ENCODE measurements at places on chromosomes 3 and 15. TPM values are rescaled to one million over a fixed set of nuclear protein-coding genes. Genes with fewer than 3 reads are reported as not detected.

Gene DAZL
- total RNA-seq = not detected

Gene SPESP1
- total RNA-seq = 1.6 TPM

Gene RTP1
- not detected for total RNA-seq

Gene CNTN6
- total RNA-seq = 2.1 TPM

Gene TRIM59
- 6.3 TPM for total RNA-seq

Gene KNG1
- 0.52 TPM for total RNA-seq

Gene KIAA1143
- total RNA-seq = 12.0 TPM

Gene CYP1A2
- total RNA-seq = not detected

Measured in skeletal muscle tissue (tissue), 5 donors.